ENCODE measurements at places on chromosomes 5 and 9.

- DNase-seq: no peak
Observed at GRCh38 chr5:116806836-116807235, 232.2 kb upstream of the SEMA6A start.

- no peak for DNase-seq
Observed at GRCh38 chr9:14216612-14217194, 97.2 kb downstream of the NFIB start.

DNA sequence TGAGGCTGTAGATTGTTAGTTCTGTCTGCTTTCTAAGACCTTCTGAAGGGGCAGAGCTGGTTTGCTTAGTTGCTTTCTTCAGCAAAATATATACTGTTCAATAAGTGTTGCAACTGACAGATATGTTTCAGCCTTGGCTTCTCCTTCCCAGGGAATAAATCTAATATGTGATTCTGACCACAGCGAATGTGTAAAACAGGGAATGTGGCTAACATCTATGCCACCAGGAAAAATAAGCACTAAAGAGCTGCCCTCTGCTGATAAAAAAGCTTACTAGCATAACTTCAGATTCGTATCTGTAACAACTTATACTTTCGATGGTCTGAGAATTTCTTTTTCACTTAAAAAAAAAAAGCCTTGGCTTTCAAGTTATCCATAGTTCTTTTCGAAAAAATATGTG is 13.0 kb upstream of the OSMR start:
- DNase-seq: no peak

DNA sequence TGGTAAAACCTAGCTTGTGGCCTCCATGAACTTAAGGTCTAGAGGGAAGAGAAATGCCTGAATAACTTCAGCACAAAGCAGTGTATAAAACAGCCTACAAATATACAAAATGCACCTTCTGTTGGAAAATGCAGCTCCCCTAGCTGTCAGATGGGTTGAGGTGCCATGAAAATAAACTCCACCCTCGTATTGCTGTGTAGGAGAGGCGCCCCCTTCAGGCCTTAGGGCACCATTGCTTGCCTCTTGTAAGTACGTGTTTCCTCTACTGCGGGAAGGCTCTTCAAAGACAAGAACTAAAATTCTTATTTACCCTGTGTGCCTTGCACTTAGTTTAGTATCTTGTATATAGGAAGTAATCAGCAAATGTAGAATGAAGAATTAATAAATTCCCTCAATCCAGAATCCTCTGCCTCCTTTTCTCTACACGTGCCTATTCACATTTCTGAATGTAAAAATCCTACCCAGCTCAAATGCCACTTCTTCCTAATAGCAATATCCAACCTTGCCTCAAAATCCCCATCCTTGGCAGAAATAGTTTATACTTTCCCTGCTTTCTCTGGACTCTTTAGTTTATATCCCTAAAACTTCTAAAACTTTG is 393.7 kb upstream of the PDE4D start:
- no peak for DNase-seq

DNA sequence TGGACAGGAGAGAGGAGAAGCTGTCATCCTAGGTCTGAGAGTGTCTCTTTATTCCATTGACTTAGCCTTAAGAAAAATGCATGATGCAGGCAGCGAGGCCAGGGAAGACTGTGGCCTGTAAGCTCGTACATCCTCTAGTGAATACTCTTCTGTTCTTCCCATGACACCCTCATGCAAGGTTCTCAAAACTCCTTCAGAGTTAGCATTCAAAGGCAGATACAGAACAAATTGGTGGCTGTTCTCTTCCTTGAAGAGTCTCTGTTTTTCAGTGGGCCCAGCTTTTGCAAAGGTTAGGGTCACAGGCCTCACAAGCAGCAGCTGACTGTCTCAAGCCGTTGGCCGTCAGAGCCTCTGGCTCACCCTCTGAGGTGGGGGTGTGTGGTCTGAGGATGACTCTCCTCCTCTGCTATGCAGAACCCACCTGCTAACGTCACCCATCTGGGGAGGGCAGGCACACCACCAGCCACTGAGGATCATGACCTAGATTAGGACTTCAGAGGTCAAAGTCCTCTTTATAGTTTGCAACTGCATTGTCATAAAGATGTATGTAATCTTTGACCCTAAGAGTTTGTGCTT is 15.1 kb downstream of the ADCY2 start:
- DNase-seq: no peak

DNA sequence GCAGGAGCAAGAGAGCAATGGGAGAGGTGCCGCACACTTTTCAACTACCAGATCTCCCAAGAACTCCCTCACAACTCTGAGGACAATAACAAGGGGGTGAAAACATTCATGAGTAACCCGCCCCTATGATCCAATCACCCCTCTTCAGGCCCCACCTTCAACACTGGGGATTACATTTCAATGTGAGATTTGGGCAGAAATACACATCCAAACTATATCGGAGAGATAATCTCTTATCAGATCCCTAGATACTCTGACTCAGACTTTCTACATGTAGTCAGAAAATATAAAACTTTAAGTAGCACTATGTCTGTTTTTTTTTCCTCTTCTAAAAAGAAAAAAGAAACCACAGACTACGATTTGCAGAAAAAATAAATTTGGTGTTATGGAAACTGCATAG is 1595.9 kb upstream of the NUDT12 start:
- no peak for DNase-seq

DNA sequence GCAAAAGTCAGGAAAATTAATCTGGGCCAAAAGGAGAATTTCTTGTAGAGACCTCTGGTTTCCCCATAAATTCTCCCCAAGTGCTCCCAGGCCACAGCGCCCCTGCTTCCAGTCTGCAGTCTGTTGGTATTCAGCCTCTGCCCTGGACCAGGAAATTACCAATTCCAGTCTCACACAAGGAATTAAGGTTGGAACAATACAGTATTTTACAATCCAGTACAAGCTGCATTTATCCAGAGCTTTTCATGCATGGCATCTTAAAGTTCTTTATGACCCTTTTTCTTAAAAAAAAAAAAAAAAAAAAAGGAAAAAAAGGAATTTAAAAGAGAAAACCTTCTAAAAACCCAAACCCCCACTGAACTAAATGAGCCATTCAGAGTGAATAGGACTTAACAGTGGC is 139.6 kb upstream of the RANBP3L start:
- DNase-seq: no peak

All from activated CD4-positive, alpha-beta T cell treated with anti-CD3 and anti-CD28 coated beads, Interleukin-2, amount 50 U/mL, for 4 hours (primary cell).